Right renal cortex interstitium (tissue), 3 donors: ENCODE measurements at places on chromosomes 6 and 20. TPM values are rescaled to one million over a fixed set of nuclear protein-coding genes. Genes with fewer than 3 reads are reported as not detected.

DNA sequence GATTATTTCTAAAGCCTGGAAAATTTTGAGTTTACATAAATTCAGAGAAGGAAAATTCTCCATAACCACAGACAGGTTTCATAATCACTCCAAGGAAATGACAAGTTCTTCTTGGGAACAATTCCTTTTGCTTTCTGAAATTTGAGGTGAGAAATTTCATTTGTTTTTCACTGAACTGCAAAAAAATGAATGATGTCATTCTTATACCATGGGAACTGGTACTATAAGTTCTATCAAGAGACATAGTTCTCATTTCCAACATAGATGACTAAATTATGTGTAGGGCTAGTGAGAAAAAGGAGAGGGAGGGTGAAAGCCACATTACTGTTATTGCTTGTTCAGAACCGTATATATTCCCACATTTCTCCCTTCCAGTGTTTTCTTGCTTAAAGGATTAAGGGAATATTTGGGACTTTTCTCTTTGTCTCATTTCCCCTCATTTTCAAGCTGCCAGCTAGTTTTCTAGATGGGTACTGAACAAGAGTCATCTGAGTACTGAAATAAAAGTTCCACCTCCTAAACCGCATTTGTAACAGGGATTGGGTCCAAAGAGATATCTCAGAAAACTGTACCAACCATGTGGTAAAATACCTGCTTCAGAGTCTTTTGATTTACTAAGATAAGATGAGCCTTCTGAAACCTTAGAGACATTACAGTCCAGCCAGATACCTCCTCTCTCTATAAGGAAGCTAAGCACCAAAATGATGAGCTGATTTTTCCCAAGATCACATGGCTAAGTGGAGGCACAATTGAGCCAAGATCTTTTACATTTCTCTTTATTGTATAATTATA is 144.3 kb upstream of the PRDM1 start:
- DNase-seq, result no peak

DNA sequence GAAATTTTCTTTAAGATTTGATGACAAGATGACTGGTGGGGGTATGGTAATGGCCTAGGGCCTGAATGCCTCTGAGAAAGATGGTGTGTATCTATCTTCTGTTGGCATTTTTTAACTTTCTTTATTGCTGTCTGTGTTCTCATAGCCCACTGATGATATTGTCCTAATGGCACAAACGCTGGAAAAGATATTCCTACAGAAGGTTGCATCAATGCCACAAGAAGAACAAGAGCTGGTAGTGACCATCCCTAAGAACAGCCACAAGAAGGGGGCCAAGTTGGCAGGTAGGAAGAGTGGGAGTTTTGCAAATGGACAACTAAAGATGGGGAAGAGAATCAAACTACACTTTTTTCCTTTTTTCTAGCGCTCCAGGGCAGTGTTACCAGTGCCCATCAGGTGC is 7.5 kb downstream of the BRD2 start:
- DNase-seq, result no peak

DNA sequence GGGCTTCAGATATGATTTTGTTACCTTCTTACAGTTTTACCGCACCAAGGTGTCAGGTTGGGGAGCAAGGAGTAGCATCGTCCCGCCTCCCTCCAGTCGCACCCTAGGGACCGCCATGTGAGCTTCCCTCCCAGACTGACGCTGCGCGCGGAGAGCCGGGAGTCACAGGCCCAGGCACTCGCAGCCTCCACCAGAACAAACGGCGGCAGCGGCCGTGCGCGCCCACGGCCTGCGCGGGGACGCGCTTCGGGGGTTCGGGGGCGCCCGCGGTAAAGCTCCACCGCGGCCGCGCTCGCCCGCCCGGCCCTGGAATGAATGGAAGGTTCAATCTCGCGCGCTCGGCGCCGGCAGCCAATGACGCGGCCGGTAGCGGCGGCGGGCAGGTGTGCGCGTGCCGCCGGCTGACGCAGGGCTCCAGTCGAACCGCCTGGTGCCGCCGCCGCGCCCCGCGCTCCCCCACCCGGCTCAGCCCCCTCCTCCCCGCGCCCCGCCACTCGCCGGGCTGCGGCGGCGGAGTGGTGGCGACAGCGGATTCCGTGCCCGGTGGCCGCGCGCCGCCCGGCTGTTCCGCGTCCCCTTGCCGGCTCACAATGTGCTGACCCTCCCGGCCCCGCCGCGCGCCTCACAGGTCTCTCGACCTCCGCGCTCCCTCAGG is 16.5 kb upstream of the LIN28B start:
- DNase-seq, result no peak

GSTA1 gene
- polyA plus RNA-seq, result 1.5 TPM

RGS17 gene
- 2.7 TPM for polyA plus RNA-seq

GRCh38 chr6:68559716-68560115 is 75.4 kb upstream of the ADGRB3 start:
- DNase-seq, result no peak

DNA sequence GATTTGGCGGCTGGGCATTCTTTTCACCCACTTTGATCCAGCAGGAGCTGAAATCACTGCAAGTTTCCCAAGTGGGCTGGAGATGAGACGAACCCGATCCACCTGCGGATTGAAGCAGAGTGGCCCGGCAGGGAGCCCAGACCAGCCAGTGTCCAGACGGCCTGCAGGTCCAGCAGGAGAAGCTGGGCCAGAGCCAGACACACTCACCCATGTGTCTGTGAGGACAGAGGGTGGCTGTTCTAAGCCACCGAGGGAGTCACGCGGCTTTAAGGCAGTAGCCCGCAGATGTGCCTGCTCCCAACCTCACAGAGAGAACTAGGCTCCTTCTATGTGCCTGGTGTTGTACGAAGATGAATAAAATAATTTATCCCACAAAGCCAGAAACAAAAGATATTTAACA is 200.7 kb downstream of the WDR27 start:
- DNase-seq, result no peak

- DNase-seq, result no peak
Measured at GRCh38 chr6:1657116-1657770, 47.5 kb downstream of the FOXC1 start.

- no peak for DNase-seq
Measured at GRCh38 chr20:1823450-1823844, 71.8 kb upstream of the SIRPA start.

LRRN4 gene
- 10.9 TPM for polyA plus RNA-seq

LINC00237 gene
- polyA plus RNA-seq, result not detected

- DNase-seq, result no peak
Measured at GRCh38 chr6:12090714-12091113, 78.6 kb downstream of the HIVEP1 start.

PGC gene
- polyA plus RNA-seq, result not detected

TCF15 gene
- 0.74 TPM for polyA plus RNA-seq

- no peak for DNase-seq
Measured at GRCh38 chr6:81769824-81770223, 17.3 kb upstream of the TENT5A start.

STX11 gene
- polyA plus RNA-seq, result 0.69 TPM

DNA sequence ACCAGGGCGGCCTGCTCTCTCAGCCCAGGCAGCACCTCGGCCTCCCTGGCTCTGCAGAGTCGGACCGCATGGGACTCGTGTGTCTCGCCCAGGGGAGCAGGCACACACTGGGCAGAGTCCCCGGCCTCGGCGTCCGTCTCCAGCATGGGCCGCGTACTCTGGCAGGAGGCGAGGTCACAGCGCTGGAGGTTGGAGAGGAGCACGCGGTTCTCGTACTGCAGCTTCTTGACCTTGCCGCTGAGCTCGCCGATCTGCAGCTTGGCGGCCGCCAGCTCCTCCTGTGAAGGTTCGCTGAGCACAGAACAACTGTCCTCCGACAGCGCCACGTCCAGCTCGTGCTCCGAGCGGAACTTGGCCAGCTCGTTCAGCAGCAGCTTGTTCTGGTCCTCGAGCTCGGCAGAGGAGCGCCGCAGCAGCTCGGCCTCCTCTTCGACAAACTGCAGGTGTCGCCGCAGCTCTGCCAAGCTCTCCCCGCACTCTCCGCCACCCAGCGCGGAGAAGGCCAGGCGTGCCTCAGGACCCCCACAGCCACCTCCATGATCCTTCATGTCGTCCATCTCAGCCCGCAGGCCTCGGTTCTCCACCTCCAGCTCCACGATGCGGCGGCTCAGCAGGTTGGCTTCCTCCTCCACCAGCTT is 42.0 kb upstream of the DSN1 start:
- no peak for DNase-seq
